Activated CD8-positive, alpha-beta memory T cell treated with anti-CD3 and anti-CD28 coated beads for 4 hours (primary cell): ENCODE measurements at places on chromosomes 2 and 18.

GRCh38 chr2:228628682-228629081, 447.2 kb upstream of the SPHKAP start:
- no peak for DNase-seq

GRCh38 chr18:23812546-23813440, 123.5 kb downstream of the LAMA3 start:
- DNase-seq: no peak

- no peak for DNase-seq
Measured at GRCh38 chr2:104975851-104976250, 62.0 kb upstream of the MRPS9 start.

DNA sequence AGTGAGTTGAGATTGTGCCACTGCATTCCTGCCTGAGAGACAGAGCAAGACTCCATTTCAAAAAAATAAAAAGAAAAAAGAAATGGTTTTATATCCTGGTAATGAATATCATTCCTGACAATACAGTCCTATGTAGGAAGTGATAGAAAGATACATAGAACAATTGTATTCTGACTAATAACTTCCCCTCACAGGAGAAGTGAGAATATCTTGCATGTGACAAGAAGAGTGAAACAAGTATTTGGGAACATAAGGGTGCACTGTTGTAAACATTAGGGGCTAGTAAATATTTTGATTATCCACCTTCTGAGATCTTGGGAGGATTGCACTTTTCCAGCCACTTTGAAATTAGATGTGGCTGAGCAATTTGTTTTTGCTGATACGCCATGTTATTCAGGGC, 40.7 kb downstream of the KLHL14 start:
- DNase-seq: no peak

GRCh38 chr2:4588606-4589005, 885.2 kb downstream of the DCDC2C start:
- no peak for DNase-seq

GRCh38 chr18:12652861-12653401, 5.0 kb downstream of the SPIRE1 start:
- DNase-seq: no peak

DNA sequence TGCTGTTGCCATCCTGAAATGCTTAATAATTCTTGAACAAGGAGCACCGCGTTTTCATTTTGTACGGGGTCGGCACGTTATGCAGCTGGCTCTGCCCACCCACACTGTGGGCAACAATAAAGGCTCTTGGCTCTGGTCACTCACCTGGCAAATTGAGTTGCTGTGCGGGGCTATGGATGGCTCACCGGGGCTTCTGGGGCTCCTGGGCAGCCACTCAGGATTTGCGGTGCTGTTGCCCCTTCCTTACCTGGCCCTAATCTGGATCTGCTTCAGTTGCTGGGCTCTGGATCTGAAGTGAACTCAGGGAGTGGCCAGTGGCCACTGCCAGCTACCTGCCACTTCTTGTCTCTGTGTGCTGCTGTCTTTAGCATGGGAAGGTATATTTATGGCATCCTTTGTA, 22.7 kb downstream of the RHOB start:
- DNase-seq: no peak

DNA sequence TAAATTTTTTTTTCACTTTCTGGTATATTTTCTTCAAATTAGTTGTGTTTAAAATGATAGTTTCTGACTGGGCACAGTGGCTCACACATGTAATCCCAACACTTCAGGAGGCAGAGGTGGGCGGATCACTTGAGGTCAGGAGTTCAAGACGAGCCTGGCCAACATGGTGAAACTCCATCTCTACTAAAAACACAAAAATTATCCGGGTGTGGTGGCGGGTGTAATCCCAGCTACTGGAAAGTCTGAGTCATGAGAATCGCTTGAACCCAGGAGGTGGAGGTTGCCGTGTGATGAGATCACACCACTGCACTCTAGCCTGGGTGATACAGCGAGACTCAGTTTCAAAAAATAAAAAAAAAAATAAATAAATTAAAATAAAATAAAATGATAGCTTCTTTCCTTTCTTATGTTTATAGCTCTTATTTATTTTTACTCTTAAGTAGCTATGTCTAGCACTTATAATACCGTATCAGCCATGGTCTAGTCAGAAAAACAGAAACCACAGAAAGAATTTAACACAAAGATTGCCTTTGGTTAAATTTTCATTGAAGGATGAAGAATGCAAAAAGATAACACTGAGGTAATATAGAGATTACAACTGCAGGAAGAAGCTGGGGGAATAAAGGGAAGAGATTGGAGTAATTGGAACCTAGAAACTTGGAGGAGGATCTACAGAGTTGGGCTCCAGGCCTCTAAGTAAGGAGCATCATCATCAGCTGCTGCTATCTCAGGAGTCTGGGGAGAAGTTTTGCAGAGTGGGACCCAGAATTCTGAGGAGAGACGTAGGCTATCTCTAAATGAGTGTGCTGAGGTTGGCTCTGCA, 54.7 kb upstream of the MBOAT2 start:
- DNase-seq: no peak

DNA sequence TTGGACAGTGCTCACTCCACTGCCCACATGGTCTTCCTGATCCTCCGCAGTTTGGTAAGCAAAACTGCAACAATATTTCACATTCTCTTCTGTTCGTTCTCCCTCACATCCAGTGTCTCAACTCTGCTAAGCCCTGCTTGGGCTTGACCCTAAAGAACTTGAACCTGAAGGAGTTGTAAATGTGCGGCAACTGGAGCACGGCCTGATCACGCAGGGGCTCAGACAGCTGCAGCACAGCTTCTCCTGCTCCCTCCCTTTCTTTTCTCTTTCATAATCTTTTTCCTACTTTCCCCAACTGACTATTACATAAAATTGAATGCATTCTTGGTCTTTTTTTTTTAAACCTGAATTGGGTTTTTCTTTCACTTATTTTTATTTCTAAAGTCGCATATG, 10.2 kb downstream of the CYRIA start:
- DNase-seq: no peak
